ENCODE measurements at places on chromosomes 2 and 18.

DNA sequence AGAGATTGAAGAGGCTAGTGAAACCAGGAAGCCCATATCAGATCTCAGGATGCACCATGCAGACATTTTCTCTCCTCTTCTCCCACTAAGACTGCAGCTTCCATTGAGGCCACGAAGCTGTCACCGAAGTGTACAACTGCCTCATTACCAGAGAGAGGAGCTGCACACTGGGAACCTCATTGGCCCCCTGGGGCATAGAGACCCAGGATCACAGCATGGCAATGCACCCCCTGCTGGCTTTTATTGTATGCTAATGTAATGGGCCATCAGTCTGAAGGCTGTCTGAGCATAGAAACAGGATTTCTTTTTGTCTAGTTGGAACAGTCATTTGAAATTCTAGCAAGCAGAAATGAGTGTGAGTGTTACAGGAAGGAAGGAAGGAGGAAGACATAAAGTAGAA, 861.6 kb upstream of the CELF4 start:
- no peak for DNase-seq

DNA sequence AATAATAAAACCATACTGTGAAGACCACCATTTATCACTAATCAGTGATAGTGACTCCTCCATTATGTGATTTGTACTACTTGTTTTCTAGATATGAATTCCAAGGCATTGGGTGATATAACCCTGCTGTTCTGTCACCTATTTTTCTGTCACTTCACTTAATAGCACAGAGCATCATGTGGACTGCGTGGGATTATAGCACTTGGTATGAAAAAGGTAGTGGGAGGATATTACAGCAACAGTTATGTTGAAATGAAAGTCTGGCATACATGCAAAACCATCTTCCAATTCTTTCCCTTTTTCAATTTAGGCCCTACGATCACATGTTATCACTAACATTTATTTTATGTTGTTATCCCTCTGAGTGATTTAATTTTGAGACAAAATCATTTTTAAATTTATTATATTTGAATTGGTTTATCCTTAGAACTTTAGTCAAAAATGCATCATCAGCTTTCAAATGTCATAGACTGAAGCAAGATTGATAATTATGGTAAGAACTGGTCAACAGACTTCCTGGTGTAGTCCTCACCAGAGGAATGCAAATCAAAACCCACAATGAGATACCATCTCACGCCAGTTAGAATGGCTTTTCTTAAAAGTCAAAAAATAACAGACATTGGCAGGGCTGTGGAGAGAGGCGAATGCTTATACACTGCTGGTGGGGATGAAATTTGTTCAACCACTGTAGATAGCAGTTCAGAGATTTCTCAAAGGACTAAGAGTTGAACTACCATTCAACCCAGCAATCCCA, 242.6 kb downstream of the IKZF2 start:
- no peak for DNase-seq

GRCh38 chr2:196274387-196274809, 103.0 kb upstream of the STK17B start:
- no peak for DNase-seq

GRCh38 chr2:35931626-35932025, 424.0 kb upstream of the CRIM1 start:
- no peak for DNase-seq

DNA sequence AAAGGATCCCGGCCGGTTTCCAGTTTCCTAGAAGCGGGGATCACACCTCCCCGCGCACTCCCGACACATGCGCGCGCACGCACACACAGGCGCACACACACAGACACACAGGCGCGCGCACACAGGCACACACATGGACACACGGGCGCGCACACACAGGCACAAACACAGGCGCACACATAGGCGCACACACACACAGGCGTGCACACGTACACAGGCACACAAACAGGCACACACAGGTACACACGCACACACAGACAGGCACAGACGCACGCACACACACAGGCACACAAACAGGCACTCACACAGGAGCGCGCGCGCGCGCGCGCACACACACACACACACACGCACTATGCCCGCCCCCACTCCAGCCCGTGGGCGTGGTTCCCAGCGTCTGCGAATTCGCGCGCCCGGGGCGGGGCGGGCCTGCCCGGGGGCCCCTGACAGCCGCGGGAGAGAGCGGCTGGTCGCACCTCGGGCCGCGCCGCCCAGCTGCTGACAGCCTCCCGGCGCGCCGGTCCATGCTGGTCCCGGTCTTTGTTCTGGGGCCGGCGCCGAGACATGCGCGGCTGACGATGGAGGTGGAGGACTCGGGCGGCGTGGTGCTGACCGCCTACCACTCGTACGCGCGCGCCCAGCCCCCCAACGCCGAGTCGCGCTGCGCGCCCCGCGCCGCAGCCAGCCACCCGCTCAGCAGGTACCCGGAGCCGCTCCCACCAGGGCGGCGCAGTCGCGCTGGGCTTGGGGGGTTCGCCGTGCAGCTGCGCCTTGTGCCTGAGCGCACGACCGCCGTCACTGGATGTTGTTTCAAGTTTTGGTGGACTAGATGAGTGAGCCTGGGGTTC, at the start of gene ARHGAP28:
Gene ARHGAP28 (plus strand): TSS at position 470 of the 845 bp plus-strand sequence. CDS start 106 bp downstream, at position 576.
- peak; percentile 39 for DNase-seq

GRCh38 chr2:120901201-120901600, 165.5 kb downstream of the GLI2 start:
- DNase-seq, result no peak

DNA sequence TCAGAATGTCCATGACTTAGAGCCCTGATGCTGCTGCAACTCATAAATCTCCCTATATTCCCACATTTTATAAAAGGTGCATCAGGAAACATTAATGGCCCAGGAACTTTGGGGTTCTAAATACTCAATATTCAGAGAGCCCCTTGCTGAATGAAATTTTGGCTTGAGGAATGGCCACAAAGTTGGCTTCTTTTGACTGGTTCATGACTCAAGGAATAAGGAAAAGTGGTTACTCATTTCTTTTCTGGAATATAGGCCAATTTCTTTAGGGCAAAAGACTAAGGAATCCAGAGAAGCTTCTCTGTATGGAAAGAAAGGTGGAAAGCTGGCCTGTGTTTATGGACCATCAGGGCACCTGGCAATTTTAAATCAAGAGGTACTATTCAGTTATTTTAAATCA, 308.9 kb upstream of the NT5C1B start:
- DNase-seq, result no peak

DNA sequence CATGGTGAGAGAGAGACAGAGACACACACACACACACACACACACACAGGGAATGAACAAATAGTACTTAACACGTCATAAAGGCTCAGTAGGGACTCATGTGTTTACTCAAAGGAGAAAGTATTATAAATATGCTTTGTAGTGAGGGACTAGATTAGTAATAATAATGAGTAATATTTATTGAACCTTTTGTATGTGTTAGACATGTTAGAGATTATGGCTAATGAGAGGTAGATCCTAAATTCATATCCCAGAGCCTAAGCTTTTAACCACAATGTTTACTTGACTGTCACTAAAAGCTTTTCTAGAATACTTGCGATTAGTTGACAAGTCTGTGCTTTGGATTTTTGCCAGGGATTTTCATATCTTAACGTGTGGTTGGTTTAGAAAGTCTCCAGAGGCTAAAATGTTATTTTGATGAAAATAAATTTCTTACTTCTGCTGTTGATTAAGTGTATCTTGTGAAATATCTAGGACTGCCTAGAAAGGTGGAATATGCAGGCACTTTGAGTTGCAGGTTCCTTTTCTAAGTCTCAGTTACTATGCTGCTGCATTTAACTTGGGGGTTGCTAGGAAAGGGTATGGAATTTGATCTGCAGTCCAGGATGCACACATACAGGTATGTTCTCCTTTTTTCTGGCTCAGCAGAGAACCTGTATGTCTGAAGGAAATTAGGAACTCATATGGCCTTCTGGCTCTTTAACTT, 64.5 kb downstream of the UBR3 start:
- no peak for DNase-seq

GRCh38 chr2:120797421-120798221, 62.0 kb downstream of the GLI2 start:
- DNase-seq, result no peak

DNA sequence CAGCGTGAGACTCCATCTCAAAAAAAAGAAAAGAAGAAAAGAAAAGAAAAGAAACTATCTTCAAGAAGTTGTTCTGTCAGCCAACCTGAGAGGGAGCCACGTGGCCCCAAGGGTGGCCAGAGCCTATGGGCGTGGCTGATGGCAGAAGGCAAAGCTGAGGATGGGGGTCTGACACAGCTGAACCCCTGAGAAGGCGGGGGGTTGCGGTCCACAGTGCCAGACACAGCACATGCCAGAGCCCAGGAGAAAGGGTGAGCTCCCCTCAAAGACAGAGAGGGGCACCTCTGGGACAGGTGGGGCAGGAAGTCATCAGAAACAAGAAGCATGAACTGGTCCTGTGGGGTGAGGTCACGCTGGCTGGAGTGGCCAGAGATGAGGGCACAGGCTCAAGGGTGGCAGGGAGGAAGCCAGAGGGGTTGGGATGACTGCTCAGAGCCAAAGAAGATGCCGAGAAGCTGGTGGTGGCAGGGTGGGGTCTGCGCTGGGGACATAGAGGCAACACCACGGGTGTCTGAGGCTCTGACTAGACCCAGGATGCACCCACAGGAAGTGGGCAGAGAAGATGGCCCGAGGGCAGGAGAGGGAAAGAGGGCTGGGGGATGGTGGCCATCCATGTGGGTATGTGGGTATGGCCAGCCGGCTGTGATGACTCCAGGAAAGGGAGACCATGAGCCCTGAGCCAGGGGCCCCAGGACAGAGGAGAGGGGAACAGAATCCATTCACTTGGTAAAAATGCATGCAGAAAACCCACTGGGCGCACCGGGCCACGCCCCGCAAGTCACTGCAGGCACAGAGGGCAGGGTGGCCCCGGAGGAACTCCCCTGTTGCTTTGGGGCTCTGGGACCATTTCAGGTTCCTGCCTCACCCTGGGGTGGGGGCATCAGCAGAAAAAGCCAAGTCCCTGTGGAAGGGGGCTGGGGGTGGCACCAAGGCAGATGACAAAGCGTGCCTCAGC, 8.4 kb downstream of the KIF1A start:
- no peak for DNase-seq

DNA sequence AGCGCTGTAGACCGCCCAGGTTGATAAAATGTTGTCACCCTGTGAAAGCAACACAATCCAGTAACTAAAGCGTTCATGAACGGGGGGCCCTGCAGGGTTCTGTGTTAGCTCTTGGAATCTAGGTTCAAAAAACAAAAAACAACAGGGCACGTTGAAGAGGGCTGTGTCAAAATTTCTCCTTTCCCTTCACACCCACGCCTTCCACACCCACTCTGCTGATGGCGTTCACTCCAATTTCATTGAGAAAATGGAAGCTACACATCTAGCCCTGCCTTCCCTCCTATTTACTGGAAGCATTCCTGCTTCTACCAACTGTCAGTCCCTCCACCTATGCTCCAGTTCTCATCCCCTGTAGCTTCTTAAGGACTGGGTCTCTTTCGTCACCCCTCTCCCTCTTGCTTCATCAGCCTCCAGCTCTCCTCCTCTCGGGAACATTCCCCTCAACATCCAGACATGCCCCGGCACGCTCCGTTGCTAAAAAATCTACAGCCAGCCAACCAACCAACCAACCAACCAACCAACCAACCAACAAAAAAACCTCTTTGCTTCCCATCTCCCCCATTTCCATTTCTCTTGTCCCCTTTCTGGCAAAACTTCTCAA, 98.4 kb upstream of the SP3 start:
- DNase-seq, result no peak

- no peak for DNase-seq
Measured at GRCh38 chr2:160499865-160500264, 6.3 kb upstream of the RBMS1 start.

- DNase-seq, result no peak
Measured at GRCh38 chr2:61619561-61619960, 81.4 kb upstream of the XPO1 start.

GRCh38 chr2:53672881-53673522, 94.6 kb upstream of the CHAC2 start:
- no peak for DNase-seq
